ENCODE measurements at places on chromosomes 5 and 9. TPM values are rescaled to one million over a fixed set of nuclear protein-coding genes. Genes with fewer than 3 reads are reported as not detected.

The NEUROG1 gene
- total RNA-seq = not detected

The CDX1 gene
- not detected for total RNA-seq

The IL5 gene
- not detected for total RNA-seq

The MPDZ gene
- total RNA-seq = 30.1 TPM

The ZFAND5 gene
- 168 TPM for total RNA-seq

The SLC45A2 gene
- total RNA-seq = 0.14 TPM

The PDLIM4 gene
- total RNA-seq = 10.9 TPM

The TBCA gene
- 111 TPM for total RNA-seq

The PIP5KL1 gene
- total RNA-seq = 4.3 TPM

The BTNL8 gene
- not detected for total RNA-seq

The IL6ST gene
- 62.2 TPM for total RNA-seq

The RBM18 gene
- 14.7 TPM for total RNA-seq

The FOXD4L3 gene
- 0.21 TPM for total RNA-seq

The IL11RA gene
- 0.68 TPM for total RNA-seq

The BTF3 gene
- 355 TPM for total RNA-seq

The DUSP1 gene
- total RNA-seq = 69.5 TPM

The SLCO4C1 gene
- total RNA-seq = under 0.01 TPM

The SPOCK1 gene
- total RNA-seq = 53.3 TPM

The GLRA1 gene
- not detected for total RNA-seq

The SLC12A2 gene
- 30.3 TPM for total RNA-seq

The STKLD1 gene
- 0.07 TPM for total RNA-seq

The PTGR1 gene
- 57.2 TPM for total RNA-seq

The DDX4 gene
- under 0.01 TPM for total RNA-seq

The ADAMTS19 gene
- 0.21 TPM for total RNA-seq

The SGCD gene
- total RNA-seq = not detected

The PCDHB15 gene
- 0.50 TPM for total RNA-seq

The SSNA1 gene
- total RNA-seq = 46.5 TPM

The AOPEP gene
- 91.2 TPM for total RNA-seq

The BSPRY gene
- total RNA-seq = 6.1 TPM

The DEPDC1B gene
- total RNA-seq = 1.3 TPM

The TXNDC8 gene
- not detected for total RNA-seq

The FAM200C gene
- total RNA-seq = 3.8 TPM

The PCDHGB1 gene
- total RNA-seq = 0.34 TPM

The CMYA5 gene
- total RNA-seq = 0.34 TPM

The UNC13B gene
- 24.9 TPM for total RNA-seq

The OGN gene
- not detected for total RNA-seq

The WNT8A gene
- not detected for total RNA-seq

The AGXT2 gene
- not detected for total RNA-seq

The PLK2 gene
- total RNA-seq = 511 TPM

The IGFBPL1 gene
- not detected for total RNA-seq

The DOCK8 gene
- 0.34 TPM for total RNA-seq

The GABRB2 gene
- total RNA-seq = not detected

The TLX3 gene
- total RNA-seq = not detected

The ALDH1A1 gene
- 32.2 TPM for total RNA-seq

The CAVIN4 gene
- total RNA-seq = 0.43 TPM

The OR1Q1 gene
- not detected for total RNA-seq

The FAM153A gene
- total RNA-seq = under 0.01 TPM

The CCDC192 gene
- total RNA-seq = not detected

The SAXO1 gene
- total RNA-seq = under 0.01 TPM

The TRMT10B gene
- 3.8 TPM for total RNA-seq

The PPP2R2B gene
- 0.21 TPM for total RNA-seq

The LRRC70 gene
- 1.9 TPM for total RNA-seq
